Anterior cingulate cortex (tissue), 58 donors: ENCODE measurements at places on chromosomes 2 and 18.

DNA sequence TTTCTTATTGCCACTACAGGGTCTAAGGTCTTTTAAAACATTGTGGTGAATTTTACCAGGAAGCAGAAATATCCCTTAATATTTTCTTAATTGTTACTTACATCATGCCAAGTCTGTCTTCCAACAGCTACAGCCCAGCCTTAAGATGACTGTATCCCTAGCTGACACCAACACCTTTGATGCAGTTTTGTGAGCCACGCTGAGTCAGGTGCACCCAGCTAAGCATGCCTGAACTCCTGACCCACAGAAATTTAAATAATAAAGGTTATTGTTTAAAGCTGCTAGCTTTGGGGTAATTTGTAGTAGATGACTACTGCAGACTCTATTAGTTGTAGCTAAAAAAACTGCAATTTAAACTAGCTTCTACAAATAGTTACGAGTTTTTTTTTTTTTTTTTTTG, 1757.9 kb upstream of the LRRTM1 start:
- no peak for DNase-seq

- DNase-seq = no peak
Observed at GRCh38 chr2:153106802-153107477, 371.6 kb downstream of the RPRM start.

DNA sequence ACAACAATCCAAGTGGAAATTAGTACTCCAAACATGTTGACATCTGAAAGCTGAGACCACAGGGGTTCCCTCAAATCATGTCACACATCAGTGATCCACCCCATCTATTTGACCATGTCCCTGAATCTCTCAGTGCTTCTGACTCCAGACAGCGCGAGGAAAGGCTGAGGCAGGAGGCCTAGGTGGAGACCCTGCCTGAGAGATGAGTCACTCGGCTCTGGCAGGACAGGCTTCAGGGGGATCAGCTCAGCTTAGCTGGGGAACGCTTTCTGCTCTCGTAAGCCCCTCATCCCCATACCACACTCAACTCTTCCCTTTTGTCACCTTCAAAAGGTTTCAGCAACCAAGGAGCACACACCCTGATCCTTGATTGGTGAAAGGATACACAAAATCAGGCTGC, 5.8 kb upstream of the FAM228A start:
- DNase-seq = no peak

GRCh38 chr2:152563764-152564163, 153.5 kb downstream of the PRPF40A start:
- DNase-seq = no peak

DNA sequence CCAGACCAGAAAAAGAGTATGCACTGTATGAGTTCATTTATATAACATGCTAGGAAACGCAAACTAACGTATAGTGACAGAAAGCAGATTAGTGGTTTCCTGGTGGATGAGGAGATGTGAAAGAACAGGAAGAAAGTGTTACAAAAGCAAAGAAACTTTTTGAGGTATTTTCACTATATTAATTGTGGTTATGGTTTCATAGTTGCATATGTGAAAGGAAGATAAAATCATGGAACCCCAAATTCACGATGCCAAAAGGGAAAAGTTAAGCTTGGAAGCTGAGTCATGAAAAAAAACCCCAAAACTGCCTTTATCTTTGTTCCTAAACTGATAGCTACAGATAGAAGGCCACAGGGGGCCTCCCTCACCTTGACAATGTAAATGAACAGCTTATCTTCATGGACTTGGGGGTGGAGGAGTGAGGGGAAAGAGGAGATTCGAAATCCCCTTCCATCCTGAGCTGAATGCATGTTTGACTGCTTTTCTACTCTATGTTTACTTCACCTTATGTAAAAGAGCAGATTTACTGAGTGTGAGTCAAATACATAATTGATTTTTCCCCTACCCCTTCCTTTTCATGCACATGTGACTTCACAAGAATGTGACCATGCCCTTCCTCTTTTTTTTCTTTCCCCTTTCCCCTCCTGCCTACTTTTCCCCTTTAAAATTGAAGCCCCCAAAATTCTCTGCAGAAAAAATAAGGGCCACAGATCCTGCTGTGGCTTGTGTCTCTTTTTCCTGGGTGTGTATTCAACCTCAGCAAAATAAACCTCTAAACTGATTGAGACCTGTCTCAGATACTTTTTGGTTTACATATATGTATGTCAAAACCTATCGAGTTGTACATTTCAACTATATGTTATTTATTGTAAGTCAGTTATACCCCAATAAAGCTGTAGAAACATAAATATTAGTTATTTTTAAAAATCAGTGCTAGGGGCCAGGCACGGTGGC, 100.1 kb upstream of the TLK1 start:
- no peak for DNase-seq

DNA sequence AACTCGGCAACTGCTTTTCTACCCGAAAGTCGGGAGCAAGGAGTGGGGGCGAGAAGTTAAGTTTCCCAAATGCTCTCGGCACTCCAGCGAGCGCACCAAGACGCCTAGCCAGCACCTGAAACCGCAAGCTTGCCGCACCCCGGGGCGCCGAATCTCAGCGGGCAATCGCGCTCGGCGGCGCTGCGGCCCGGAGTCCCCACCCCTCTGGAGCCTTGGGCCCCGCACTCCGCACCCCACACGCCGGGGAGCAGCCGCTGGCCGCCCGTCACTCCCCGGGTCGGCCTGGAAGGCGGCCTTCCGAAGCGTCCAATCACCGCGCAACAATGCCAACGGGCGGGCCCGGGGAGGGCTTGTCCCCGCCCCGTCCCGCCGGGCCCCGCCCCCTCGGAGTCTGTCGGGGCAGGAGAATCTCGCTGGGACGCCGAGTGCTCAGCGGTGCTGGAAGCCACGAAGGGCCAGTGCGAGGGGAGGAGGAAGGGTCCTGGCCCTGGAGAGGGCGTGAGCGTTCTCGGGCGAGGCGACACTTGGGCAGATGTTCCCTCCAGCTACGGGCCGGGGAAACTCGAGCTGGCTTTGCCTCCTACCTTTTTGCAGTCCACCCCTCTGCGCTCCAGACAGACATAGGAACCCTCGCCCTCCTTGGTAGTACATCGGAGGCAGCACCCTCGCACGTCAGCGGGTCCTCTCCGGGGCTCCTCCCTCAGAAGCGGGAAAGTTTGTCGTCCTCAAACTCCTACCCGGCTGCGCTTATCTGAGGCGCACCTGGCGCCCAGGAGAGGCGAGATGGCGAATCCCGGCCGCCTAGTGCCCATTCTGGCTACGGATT, 1.1 kb upstream of the ZBTB7C start:
- DNase-seq = peak; percentile 84

DNA sequence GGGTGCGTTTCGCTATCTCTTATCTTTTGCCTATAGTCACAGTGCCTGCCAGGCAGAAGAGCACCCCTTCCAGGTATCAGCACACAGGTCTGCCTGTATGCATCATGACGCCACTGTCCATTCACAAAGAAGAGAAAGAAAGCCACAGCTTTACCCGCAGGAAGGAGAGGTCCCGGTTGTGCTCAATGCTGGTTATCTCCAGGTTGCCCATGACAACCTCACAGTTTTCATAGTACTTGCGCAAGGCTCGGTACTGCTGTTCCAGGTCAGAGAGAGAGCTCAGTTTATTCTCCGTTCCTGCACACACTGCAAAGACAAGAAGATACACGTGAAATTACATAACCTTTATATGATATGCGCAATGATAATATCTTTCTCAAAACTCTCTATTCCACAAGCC, 414.0 kb downstream of the ERBB4 start:
- DNase-seq = no peak

- no peak for DNase-seq
Observed at GRCh38 chr2:207458582-207458981, 71.2 kb upstream of the CREB1 start.

DNA sequence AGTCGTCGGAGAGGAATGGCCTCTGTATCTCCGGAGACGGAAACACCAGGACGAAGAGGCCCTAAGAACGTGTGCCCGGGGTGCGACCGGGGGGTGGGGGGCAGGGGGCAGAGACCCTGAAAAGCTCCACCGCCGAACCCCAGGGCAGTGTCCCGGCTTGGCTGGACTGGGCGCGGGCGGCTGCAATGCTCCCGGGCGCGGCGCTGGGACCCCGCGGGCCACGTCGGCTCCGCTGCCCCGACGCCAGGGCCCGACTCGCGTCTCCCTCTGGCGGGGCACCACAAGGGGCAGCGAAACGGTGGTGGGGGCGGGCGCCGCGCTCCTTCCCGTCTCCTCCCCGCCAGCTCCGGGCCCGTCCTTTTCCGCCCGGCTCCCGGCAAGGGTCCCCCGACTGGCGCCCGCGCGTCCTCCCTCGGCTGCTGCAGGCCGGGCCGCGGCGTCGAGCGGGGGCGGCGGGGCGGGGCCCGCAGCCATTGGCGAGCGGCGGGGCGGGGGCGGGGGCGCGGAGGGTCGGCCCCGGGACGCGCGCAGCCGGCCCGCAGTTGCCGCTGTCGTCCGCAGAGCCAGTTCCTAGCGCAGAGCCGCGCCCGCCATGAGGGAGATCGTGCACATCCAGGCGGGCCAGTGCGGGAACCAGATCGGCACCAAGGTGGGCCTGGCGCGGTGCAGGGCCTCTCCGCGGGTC, at the start of gene TUBB6:
TUBB6 (plus strand) TSS at position 541 of the 685 bp plus-strand sequence; CDS start at position 593, 52 bp downstream.
- no peak for DNase-seq

DNA sequence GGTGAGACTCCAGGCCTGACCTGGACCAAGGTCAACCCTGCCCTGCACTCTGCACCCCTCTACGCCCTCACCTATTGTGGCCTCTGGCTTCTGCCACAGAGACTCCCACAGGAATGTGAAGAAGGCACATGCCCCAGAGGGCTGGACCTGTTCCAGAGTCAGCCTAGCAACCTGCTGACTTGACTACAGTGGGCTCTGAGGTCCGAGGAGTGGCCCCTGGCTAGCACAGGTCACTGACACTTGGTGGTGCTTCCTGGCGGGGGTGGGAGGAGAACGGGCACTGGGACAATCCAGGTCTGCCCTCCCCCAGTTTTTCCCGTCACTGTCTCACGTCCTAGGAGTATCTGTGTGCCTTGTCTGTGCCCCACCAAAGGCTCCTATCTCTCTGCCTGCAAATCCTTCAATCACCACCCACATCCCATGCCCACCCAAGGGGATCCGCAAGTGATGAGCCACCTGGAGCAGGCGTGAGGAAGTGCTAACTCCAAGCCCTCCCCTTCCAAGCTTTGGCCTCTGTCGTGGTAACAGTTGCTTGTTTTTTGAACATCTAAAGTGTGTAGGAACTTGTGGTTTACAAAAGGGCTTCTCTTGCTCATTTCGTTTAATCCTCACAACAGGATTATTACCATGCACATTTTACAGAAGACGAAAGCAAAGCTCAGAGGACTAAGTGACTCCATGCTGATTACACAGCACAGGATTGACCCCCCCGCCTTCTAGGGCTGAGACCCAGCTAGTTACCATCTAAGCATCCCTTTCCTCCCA, 86.2 kb downstream of the MCFD2 start:
- no peak for DNase-seq

- no peak for DNase-seq
Observed at GRCh38 chr2:63434024-63435001, 154.0 kb downstream of the WDPCP start.

- DNase-seq = no peak
Observed at GRCh38 chr2:189076120-189076519, 101.9 kb downstream of the COL3A1 start.
